NCI-H82 (cell line): ENCODE measurements at places on chromosomes 16 and 17.
A peak's percentile ranks its signal among the peaks of the same experiment; 100 is the strongest.

DNA sequence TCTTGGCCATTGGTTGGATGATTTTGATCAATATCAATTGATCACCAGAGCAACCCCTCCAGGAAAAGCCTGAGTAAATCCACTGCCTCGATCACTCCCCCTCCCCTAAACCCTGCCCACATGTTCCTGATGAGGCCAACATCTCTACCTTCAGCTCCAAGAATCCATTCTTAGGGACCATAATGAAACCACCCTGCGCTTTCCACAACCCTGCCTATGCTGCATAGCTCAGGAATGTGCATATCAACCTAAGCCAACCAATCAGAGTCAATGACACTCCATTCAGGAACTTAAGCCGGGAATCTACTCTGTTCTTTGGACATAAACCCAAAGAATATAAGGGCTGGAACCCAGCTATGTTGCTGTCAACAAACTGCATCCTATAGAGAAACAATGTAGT, 86.3 kb downstream of the MYH11 start:
- DNase-seq: no peak

DNA sequence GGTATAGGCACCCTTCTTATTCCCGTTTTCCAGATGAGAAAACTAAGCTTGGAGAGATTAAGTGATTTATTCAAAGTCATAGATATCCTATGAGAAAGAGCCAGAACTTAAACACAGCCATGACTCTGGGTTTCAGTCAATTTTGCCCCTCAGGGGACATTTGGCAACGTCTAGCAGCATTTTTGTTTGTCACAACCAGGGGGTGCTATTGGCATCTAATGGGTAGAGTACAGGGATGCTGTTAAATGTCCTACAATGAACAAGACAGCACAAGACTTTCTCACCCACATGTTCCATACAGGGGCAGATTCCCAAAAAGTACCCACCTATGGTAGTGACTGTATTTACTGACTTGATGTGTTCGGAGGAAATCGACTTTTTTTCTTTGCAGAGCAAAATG, 4.8 kb upstream of the SHISA9 start:
- peak; percentile 87 for DNase-seq

- DNase-seq: no peak
These were observed 21.3 kb upstream of the CDH15 start for GRCh38 chr16:89150090-89150835.

GRCh38 chr17:74851612-74852236, 8.0 kb downstream of the GRIN2C start:
- no peak for DNase-seq

- no peak for DNase-seq
These were observed 93.5 kb downstream of the WWP2 start for GRCh38 chr16:69855592-69855991.

- DNase-seq: no peak
These were observed 167.8 kb downstream of the IRF8 start for GRCh38 chr16:86066811-86067210.

- peak; percentile 89 for DNase-seq
These were observed 587 bp upstream of the CDK5R1 start for GRCh38 chr17:32486111-32486700.

DNA sequence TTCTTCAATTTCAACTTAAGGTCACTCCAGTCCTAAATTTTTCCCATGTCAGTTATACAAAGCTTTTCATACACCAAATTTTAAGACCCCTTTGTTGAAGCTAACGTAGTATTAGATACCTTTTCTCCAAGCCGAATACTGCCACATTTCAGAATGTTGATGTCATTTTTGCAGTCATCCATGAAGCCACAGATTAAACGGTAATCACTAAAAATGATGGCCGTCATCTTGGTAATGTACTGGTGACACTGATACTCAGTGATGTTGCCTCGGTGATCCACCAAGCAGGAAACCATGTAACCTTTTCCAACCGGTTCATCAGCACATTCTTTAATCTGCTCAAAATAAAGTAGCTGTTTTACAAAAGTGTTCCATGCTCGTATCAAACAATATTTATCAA, 82.1 kb upstream of the CLEC18B start:
- no peak for DNase-seq

DNA sequence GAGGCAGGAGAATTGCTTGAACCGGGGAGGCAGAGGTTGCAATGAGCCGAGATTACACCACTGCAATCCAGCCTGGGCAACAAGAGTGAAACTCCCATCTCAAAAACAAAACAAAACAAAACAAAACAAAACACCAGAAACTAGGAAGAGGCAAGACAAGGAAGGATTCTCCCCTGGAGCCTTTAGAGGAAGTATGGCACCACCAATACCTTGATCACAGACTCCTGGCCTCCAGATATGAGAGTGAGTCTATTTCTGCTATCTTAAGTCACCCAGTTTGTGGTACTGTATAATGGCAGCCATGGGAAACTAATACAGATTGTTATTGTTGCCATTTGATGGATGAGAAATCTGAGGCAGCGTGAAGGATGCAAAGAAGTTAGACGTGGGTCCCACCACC, 14.6 kb upstream of the CPPED1 start:
- DNase-seq: no peak

DNA sequence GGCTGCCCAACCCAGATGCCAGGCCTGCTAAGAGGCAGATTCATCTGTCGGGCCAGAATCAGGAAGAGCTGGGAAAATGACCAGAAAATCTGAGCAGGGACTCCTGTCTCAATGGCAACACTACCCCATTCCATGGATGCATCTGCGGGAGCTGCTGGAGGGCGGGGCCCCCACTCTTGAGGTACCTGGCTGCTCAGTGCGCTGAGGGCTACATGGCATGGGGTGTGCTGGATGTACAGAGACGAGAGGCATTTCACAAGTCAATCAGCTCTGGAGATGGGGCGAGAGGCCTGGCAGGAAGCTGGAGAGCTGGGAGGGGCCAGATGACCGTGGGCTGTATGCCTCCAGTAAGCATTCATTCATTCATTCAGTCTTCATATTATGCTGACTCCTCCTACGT, 6.4 kb downstream of the SDK2 start:
- no peak for DNase-seq

DNA sequence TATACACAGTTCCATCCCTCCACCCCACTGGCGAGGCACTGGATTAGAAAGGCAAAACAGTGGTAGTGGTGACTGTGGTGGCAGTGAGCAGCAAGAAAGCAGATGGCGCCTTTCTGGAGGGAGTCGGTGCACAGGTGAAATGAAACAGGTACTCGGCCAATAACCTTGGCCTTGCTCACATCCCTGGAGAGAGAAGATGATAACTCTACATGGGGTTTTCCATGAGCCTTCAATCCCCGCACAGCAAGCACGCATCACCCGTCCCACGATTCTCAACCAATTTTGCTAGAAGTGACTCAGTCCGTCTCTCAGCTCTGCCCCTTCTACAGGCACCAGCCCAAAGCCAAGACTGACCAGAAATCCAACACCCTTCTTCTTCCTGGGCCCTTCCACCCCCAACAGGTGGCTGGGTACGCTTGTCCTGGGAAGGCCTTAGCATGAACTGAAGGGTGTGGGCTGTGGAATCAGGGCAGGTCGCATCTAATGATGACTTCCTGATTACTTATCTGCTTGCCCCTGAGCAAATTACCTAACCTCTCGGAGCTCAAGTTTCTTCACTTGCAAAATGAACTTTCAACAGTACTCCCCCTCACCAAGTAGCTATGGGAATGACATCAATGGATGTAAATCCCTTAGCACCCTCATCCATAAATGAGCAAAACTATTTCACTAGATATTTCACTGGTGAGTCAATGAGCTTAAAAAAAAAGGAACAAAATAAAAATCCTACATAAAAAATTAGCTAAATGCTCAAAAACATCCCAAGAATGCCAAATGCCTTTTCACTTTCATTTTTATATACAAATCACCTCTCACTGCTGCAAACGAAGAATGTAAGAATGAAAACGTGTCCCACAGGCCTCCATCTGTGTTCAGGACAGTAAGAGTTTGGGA, 18.0 kb downstream of the XPO6 start:
- no peak for DNase-seq

GRCh38 chr16:8678068-8678927, 3.9 kb downstream of the ABAT start:
- DNase-seq: no peak

DNA sequence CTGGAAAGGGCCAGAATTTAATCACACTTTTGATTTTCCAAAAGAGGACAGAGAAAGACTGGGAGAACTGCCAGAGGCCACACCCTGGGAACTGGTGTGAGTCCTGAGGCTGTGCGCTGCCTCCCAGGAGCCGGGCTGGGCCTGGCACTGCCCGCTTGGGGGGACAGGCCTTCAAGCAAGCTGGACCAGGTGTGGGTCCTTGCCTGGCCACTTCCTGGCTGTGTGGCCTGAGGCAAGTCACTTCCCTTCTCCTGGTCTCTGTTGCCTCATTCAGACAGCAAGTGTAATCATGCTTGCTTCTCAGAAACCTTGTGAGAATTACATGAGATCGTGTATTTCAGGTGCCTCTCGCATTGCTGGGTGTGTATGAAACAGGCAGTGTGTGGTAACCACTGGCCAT, 143.0 kb downstream of the SNX29 start:
- no peak for DNase-seq

DNA sequence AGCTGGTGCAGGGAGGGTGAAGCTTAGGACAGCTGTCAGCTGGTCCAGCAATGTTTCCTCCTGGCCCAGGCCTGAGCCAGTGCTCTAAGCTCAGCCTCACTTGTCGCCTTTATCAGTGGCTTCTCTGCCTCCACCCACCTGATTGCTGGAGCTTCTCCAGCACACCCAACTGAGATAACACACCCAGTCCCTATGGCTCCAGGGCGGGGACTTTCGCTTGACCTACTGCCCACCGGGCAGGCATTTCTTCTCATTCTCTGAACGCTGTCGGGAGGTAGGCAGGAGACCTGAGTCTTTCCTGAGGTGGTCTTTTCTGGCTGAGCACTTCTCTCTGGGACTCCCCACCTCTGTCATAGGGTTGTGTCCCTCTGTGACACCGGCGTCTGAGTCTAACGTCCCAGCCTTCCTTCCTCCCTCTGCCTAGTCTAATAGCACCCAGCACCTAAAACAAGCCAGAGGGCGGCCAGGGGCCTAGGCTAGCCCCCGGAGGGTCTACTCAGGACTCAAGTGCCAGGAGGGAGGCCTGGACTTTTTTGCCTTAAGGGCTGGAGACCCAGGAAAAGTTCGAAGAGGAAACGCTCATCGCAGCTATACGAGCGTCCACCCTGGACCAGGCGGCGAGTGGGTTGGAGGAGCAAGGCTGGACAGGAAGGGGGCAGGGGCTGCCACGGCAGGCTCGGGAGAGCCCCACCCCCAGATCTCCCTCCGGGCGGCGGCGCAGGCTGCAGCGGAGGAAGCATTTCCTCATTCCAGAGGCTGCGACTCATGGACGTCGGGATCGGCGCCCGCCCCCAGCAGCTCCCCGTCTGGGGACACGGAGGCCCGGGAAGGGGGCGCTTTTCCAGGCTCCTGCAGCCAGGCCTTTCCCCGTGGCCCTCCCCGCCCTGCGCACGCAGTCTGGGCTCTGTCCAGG, 756 bp downstream of the TAX1BP3 start:
- DNase-seq: peak; percentile 75

DNA sequence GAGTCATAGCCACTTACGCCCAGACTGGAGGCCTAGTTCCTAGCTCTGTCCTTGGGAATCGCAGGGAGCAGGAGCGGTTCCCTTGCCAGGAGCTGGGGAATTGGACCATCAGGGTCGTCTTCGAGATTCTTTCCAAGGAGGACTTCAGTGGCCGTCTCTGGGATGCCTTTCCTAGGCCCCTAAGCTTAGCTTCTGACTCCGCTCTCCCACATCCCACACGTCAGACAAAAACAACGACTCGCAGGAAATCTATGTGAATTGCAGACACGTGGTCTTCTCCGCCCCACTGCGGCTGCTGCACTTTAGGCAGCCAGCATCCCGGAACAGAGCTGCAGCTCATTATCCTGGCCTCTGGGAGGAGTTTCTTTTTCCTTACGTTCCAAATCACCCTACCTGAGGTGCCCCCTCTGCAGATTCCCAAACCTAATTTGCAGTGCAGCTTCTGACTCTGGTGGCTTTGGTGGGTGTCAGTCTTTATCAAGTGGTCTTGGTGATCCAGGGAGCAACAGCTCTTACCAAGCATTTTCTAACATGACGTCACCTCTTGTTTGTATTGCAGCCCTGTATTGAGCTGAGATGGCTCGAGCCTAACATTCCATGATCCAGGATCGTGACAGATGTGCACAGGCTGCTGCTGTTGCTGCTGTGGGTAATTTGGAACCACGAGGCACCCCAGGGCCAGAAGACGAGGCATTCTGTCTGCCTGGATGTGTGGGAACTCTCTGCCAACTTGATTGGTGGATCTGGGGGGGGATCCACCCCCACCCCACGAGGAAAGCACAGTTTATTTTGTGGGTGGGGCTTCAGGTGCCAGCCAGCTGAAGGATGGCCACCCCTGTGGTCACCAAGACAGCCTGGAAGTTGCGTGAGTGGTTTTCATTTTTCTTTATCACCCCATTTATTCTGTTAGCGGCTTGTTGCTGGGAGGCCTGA, 1.1 kb downstream of the KATNB1 start:
- peak; percentile 64 for DNase-seq

DNA sequence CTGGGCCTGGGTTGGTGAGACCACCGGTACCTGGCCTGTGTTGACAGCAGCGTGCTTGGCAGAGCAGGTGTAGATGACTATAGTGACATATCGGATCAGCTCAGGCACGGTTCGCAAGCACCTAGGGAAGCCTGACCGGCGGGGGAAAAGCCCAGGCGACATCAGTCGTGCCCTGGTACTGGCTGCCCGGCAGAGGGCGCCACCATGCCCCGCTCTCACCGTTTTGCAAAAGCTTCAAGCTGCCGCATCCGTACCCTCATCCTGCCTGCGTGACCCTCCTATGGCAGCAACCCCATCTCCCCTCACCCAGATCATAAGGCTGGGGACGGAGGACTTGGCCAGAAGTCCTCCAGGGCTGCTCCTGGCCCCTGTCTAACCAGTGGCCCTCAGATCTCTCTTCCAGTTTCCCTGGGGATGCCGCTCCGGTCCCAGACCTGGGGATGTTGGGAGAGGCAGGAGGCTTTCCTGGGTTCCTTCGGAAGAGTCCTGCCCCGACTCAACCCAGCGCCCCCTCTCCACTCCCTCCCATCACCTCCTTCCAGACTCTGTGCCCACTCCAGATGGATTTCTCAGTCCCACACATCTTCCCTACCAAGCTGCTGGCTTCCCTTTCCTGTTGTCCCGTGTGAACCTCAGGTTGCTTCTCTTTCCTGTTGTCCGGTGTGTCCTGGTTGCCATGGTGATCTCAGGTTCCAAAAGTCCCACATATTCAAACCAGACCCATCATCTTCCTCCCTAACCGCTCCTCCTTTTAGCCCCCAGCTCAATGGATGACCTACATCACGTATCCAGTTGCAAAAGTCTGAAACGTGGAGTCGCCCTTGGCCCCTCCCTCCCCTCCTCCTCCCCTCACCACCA, 13.7 kb downstream of the ALOX12B start:
- DNase-seq: peak; percentile 91
